Activated CD8-positive, alpha-beta memory T cell treated with anti-CD3 and anti-CD28 coated beads for 1 hour (primary cell): ENCODE measurements at places on chromosomes 3 and 15.

- no peak for DNase-seq
Observed at GRCh38 chr3:38090453-38090852, 46.5 kb downstream of the ACAA1 start.

- DNase-seq, result no peak
Observed at GRCh38 chr3:178545337-178545736, 9.1 kb downstream of the KCNMB2 start.

DNA sequence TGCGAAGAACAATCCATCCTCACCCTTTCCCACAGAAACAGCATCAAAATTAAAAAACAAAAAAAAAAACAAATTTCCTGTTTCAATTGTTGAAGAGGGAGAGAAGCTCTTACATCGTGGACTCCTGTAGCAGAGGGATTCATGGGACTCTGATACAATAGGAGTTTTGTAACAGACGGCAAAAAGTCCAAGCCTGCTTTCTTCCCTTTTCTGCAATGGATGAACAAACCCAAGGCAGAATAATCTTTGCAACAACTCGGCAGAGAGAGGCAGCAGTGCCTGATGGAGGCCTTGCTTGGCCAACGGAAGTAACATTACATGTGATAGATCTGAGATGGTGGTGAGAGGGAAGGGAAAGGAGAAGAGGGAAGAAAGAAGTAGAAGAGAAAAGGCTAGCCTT is 26.9 kb downstream of the CCR4 start:
- DNase-seq, result no peak

DNA sequence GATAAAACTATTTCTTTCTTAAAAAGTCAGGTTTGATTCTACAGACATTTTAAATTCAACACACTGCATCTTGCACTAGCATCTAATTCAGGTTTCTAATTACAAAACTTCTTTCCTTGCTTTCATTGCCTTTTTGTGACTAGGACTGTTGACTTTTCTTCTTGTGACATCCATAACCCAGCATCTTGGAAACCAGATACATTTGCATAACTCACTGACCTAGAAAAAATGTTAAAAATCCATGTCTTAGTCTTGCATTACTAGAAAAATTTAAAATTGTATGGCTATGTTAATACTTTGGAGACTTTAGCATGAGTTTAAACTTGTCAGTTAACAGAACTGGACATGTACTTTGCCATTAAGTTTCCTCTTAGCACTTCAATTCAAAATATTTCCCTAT is 72.7 kb downstream of the DTWD1 start:
- no peak for DNase-seq

DNA sequence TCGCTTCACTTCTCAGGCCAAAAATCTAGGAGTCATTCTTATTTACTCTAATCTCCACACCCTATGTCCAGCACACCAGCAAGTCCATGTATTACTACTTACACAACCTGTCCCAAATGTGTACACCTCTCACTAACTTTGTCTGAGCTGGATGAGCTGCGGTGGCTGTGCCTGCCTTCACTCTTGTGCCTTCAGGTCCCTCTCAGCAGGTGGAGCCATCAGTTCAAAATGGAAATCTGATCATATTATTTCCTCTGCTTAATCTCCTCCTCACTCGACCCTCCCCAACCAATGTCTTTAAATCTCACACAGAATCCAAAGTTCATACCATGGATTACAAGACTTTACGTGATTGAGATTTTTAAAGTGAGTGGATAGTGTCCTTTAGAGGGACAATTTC is 82.8 kb downstream of the SSR3 start:
- DNase-seq, result no peak

- no peak for DNase-seq
Observed at GRCh38 chr3:42702982-42703694, 540 bp upstream of the HHATL start.

DNA sequence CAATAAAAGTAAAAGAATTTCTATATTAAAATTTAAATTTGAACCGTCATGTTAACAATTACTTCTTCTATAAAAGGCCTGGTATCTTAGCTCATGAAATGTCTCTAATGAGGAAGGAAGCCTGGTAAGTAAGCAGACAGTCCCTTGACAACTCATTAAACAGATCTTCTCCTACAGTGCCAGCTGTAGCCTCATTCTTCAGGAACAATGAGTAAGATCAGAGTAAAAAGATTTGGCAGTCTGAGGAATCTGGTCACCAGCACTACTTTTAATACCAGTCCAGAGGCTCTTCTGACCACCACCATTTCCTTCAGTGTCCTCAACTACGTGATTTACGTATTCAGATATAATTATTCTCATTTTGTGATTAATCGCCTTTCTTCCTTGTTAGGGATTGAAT is 955.0 kb upstream of the ALCAM start:
- DNase-seq, result no peak

DNA sequence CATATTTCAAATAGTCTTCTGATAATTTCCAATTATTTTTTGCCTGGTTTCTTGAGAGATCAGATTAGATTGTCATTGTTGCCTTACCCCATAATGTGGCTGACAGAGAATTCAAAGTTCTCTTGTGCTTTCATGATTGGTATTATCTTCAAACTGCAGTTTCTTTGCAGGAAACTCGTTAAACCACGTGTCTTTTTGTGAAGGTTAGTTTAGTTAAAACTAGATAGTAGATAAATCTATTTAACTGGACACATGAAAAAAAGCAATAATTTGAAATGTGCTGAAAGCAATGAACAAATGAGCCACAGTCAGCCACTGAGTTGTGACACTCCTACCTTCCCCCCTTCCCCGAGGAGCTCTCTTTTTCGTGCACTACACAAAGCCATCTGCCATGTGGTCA is 327.5 kb upstream of the UMPS start:
- no peak for DNase-seq

GRCh38 chr15:70156671-70157271 is 59.1 kb upstream of the TLE3 start:
- no peak for DNase-seq

DNA sequence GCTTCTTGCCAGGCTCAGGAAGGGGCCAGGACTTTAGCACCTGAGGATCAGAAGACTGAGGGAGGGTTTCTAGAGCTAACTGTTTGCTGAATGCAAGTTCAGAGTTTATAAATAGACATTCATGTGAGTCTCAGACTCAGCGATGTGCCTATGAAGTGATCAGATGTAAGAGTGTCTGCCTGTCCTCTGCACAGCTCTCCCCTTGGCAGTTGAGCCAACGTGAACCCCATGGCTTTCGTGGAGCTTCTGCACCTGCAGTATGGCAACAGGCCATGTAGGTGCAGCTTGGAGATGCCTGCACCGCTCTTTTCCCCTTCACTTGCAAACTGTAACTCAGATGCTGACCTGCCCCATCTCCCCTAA is 141.9 kb downstream of the CHDH start:
- no peak for DNase-seq

DNA sequence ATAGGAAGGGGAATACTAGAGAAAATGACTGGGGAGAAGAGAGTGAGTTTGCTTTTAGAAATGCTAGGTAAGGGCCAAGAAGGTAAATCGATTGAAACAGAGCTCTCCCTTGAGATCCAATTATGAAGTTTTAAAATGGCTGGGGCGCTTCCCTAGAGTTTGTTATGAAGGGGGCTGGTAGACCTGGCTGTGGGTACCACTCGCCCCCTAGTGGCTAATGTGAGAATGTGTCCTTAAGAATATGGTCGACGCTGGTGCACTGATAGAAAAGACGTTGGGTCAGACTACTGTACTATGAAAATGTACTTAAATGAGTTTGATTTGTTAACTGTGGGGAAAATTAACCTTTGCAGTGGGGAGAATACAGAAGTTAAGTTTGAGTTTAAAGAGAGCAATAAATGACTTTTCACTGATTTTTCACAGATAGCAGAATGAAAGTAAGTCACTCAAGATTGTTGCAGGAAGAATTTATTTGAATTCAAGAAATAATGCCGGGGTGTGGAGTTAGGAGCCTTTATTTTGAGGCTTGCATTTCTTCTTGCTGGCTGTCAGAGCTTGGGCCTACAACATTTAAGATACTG is 9.2 kb downstream of the TMPRSS7 start:
- DNase-seq, result no peak

DNA sequence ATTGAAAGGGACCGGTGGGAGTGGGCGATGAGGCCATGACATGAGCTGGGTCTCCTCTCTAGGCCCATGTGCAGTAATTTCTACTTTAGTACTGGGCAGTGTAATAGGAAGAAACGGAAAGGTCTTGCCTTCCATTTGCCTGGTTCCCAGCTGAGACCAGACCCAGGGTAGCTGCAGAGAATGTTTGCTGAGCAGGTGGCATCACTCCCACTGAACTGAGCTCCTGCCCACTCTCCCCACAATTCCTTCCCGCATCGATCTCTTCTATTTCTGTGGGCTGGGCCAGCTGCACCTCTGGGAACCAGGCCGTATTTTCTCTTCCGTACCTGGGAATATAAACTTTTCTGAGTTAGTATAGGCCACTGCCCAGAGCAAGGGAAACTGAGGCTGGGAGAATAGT is 15.8 kb downstream of the ESYT3 start:
- no peak for DNase-seq

DNA sequence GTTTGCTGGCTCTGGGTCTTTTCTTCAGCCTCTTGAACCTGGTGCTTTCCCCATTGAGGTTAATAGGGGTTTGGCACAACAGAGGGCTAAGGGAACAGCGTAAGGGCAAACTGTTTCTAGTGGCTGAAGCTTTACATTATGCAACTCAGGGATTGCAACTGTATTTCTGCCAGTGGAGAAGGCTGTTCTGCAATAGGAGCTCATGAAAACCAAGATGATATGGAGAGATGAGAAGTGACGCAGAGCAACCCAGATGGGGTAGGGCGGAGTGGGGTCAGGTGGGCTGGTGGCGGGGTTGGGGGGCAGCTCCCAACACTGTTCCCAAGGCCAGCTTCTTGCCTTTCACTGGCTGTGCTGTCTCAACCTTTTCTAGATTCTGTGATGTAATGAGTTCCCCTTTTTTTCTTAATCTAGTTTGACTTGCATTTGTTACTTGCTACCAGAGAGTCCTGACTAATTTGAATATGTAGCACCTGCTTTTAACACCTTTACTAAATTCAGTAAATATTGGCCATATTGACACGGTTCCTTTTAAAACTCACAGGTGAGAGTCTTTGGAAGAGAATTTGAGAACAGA is 7.2 kb downstream of the GXYLT2 start:
- DNase-seq, result no peak

DNA sequence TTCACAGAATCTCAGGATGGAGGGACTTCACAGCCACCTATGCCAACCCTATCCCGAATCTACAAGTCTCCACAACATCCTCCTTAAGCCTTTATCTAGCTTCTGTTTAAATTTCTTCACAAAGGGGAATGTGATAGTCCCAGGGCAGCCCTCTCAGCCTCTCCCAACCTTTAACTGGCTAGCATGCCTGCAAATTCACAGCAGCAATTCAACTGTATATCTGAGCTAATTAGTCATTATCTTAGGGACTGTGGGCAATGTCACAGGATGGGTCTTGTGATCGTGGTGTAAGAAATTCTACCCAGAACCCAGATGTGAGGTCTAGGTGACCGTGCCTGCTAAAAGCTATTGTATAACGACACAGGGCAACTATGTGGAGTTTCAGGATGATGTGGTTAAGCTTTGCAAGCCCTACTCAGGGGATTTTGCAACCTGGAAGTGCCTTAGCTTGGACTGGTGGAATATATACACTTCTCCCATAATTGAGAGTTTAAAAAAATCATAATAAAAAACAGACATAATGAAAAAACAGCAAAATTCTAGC is 65.5 kb upstream of the FBN1 start:
- DNase-seq, result no peak

GRCh38 chr15:59313641-59314332 is 58.9 kb downstream of the MYO1E start:
- no peak for DNase-seq

- no peak for DNase-seq
Observed at GRCh38 chr3:124916837-124917409, 17.6 kb downstream of the MUC13 start.

DNA sequence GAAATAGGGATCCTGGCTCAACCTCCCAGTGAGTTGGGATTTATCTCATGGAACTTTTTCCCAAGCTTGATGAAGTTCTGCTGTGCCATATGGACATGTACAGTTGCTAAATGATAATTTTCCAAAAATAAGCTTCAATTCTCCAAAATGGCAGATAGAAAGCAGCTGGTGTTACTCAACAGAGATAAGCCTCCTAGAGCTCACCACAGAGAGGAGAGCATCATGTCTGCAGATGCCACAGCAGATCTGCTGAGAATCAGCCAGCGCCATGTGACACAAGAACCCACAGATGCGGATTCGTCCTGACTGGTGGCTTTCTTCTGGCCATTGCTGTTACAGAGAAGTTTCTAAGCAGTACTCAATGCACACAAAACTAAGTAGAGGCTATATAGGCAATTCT is 50.6 kb downstream of the AGTR1 start:
- no peak for DNase-seq

- no peak for DNase-seq
Observed at GRCh38 chr3:12591997-12592715, 35.3 kb downstream of the MKRN2 start.

- DNase-seq, result no peak
Observed at GRCh38 chr3:97763586-97764406, 762 bp upstream of the ARL6 start.

GRCh38 chr3:23108451-23109057 is 94.6 kb upstream of the UBE2E2 start:
- no peak for DNase-seq

DNA sequence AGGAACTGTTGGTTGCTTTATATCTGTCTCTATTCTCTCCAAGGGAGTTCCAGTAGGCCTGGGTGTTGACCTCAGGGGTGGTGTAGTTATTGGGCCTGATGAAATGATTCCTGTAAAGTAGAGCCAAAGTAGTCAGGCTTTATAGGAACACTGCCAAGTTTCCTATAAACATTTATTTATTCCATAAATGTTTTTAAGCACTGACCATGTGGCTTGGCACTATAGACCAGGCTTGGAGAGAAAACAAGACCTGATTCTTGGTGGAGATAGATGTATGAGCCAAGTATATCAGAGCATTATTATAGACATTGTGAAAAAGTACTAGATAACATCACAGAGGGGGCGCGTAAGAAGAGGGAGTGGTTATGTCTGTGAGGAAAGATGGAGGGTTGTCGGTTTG is 65.9 kb downstream of the TFG start:
- DNase-seq, result no peak

DNA sequence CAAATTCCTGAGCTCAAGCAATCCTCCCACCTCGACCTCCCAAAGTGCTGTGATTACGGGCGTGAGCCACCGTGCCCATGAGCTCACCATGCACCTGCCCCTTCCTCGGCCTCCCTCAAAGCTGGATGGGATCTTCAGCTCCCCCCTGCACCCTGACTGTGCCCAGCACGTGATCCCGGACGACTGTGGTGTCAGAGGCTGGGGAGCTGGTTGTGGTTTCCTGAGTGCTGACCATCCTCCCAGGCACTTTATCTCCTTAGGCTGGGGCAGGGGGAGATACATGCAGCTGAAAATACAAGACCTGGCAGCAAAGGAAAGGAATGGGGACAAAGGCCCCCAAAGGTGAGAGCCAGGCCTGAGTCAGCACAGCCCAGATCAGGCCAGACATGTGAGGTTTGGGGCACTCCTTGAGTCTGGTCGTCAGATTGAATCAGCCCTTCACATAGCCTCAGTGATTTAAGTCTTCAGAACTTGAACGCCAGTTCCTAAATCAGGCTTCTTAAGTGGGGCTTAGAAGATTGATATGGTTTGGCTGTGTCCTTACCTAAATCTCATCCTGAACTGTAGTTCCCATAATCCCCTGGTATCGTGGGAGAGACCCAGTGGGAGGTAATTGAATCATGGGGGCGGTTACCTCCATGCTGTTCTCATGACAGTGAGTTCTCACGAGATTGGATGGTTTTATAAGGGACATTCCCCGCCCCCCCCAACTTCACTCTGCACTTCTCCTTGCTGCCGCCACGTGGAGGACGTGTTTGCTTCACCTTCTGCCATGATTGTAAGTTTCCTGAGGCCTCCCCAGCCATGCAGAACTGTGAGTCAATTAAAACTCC is 35.8 kb downstream of the PRKCD start:
- DNase-seq, result no peak
